ENCODE measurements at places on chromosomes 4 and X.

GRCh38 chr4:152168987-152169616, 366.8 kb downstream of the FBXW7 start:
- DNase-seq, result no peak

DNA sequence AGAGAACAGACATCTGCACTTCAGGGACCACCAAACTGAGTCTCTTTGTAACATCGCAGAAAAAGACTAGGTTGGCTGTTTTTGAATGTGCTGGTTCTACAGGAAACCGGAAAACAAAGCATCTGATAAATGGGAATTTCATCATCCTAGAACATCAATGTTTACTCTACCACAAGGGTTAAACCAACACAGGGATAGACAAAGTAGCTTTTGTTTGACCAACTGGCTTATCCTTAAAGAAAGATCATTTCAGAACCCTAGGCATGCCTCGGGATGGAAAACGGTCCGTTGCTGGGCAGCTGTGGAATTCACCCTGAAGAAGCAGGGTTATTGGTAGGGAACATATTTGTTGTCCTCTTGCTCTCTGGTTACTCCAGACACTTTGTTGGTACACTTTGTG, 2355.5 kb upstream of the AGA start:
- DNase-seq, result no peak

DNA sequence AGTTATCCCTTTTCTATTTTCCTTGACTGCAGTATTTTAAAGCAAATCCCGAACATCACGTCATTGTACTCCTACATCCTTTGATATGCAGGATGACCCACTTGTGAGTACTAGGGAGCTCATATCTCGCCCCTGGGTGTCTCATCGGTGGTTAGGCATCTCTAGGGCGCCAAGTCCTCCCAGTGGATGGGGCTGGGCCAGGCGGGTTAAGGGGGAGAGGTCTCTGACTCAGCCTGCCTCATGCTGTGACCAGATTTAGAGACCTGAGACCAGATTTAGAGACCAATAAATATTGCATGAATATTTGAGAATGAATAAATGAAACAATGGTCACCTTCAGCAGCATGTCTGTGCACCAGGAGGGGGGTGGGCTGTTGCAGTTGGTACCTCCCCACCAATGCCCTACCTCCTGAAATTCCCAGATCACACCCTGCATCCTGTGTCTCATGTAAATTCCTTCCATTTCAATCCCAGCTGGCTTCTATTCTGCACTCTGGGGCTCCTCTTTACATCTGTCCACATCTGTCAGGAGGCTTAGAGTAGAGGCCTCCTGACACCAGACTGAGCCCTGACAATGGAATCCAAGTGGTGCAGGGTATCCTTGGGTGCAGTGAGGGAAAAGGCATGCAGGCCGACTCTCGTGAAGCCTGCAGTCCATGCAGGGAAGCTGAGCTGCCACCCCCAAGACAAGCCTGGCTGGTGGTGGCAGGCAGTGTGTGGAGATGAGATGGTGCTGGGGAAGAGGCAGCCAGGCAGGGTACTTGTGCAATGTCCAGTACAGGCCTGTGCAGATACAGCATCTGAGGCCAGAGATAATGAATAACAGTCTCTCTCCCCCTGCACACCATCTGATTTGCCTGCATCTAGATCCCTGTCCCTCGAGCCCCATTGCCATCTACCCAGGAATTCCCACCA, 5.2 kb downstream of the APLN start:
- no peak for DNase-seq

- DNase-seq, result no peak
Measured at GRCh38 chr4:82810176-82810575, 11.6 kb upstream of the SCD5 start.

DNA sequence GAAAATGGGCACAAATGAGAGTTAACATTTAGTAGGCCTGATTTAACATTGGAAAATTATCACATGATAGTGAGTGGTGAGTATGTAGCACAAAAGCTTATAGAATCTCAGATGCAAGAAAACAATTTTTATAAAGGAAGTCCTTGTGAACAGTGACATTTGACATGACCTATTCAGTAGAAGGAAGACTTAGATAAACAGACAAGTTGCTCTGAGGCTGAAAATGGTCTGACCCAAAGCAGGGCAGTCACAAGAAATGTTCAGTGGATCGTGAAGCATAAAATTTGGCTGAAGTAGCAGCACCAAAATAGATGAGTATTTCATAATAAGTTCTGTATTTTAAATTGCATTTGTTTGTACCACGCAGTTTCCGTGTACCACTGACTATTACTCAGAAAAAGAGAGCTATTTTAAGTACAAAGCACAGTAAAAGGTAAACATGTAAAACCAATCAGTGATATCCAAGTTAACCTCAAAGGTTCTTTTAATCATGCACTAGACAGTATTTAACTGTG, 605.7 kb upstream of the PABPC4L start:
- no peak for DNase-seq

DNA sequence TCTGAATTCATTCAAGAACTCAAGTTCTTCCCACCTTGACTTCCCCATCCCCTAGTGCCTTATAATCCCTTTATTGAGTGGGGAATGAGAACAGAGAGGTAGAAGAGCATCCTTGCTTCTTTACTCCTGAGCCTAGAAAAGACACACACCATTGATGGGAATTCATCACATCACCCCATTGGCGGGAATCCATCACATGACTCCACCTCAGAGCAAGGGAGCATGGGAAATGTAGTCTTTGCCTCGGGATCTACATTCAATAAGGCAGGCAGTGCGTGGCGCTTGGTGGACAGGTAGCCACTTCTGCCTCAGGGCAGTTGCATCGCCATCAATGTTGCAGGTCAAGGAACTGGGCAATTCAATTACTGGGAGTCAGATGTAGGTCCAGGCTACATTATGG, 50.7 kb downstream of the MXRA5 start:
- DNase-seq, result no peak

- no peak for DNase-seq
Measured at GRCh38 chr4:29565256-29565655, 1154.9 kb upstream of the PCDH7 start.

GRCh38 chr4:86685401-86685800, 91.3 kb downstream of the PTPN13 start:
- DNase-seq, result no peak

DNA sequence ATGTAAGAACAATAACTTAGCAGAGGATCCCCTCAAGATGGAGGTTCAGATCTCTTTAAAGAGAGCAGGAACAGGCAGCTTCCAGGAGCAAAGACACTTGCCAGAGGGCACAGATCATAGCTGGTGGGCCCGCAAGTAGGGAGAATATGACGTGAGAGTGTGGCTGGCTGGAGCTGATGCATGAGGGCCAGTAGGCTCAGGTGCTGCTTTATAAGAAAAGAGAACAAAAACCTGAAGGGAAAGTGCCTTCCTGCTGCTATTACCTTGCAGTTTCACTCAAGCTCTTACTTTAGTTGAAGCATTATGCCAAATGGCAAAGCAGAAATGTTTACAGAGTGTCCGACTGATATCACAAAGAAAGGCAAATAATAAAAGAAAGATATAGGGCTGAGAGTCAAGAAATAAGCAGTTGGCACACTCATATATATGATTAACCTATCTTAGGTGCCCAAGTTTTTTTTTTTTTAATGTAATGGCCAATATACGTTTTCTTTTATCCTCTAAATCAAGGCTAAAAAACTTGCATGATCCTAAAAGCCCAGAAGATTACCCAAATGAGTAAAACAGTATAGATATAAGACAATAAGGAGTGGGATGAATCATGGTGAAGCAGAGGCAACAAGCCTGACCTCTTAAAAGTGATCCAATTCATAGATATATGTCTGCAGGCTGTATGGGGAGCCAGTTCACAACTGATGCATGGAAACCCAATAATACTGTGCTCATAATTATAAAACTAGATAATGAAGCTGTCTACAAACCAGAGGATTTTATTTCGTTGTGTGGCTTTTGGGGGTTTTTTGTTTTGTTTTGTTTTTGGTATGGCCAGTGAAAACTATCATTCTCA, 12.6 kb downstream of the NR0B1 start:
- no peak for DNase-seq

GRCh38 chr4:80540785-80541469, 205.4 kb downstream of the CFAP299 start:
- DNase-seq, result no peak

DNA sequence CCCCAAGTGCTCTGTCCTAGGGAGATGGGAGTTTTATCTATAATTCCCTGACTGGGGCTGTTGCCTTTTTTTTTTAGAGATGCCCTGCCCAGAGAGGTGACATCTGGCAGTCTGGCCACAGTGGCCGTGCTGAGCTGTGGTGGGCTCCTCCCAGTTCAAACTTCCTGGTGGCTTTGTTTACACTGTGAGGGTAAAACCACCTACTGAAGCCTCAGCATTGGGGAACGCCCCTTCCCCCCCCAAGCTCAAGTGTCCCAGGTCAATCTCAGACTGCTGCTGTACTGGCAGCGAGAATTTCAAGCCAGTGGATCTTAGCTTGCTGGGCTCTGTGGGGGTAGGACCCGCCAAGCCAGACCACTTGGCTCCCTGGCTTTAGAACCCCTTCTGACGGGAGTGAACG, 38.3 kb upstream of the CBLL2 start:
- no peak for DNase-seq

GRCh38 chr4:14035076-14035475, 407.6 kb upstream of the BOD1L1 start:
- no peak for DNase-seq

- no peak for DNase-seq
Measured at GRCh38 chr4:155690044-155690837, 23.6 kb downstream of the GUCY1A1 start.

DNA sequence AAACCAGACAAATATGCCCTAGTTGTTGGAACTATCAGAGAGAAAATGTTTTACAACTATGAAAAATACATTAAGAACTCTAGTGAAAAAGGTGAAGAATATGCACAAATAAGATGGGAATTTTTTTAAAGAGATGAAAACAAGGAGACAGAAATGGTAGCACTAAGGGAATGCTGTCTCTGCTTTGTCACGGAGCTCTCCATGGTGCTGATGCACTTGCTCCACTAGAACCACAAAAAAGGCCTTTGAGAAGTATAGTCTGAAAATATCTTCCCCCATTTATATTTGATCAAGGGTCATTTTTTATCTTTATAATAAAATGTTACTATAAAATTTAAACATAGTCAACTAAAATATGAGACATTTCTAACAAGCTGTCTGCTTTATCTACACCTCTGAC, 1655.5 kb upstream of the AGA start:
- DNase-seq, result no peak

- no peak for DNase-seq
Measured at GRCh38 chr4:148016063-148016637, 284.3 kb downstream of the ARHGAP10 start.

DNA sequence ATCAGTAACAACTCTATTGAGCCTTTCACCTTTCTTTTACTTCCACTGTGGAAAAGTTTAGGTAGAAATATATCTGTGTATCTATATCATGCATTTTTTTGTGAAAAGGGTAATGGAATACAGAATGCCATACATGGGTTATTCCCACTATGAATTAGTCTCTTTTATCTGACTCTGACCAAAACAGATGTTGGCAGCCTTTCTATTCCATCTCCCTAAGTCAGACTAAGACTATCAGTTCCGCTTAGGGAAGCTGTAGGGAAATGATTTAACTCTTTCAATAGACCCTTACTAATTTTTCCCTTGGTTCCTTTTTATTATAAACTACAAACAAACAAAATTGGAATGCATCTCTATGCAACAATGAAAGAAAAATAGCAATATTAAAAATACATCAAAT, 92.3 kb upstream of the LEF1 start:
- DNase-seq, result no peak

- no peak for DNase-seq
Measured at GRCh38 chr4:124437853-124438495, 274.6 kb downstream of the ANKRD50 start.

- no peak for DNase-seq
Measured at GRCh38 chr4:6307230-6307629, 37.6 kb downstream of the WFS1 start.
